ENCODE measurements at places on chromosomes 3 and 15.

DNA sequence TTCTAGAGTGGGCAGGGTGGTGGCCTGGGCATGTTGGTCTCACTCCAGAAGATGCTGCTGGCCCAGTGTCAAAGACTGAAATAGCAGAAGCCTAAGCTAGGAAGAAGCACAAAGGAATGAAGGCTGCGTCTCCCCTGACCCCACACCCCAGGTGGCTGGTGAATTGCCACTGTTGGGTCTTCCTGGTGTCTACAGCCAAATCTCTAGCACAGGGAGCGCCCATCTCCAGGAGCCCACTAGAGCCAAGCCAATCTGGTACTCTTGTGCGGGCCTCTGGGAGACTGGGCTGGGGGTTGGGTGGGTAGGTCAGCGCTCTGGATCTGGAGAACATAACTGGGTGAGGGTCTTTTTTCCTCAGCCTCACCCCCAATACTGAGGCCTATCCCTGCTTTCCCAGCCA is 894 bp downstream of the TUSC2 start:
- no peak for DNase-seq

DNA sequence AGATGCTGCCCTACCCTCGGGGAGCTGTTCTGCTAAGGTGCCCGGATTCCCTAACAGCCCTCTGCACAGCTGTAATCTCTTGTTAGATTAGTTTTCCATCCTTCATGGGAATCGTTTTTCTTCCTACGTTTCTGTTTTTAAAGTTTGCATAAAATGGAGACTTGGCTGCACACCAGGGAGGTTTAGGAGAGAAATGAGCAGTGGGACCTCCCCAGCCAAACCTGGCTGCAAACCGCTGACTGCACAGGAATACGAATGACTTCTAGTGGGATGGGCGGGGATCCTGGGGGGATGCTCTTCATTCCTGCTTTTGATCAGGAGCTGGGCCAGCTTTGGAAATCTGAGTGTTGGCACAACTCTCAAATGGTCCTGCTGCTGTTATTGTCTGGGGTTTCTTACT is 77.5 kb downstream of the THSD4 start:
- DNase-seq: no peak

GRCh38 chr3:15331606-15332404 is 581 bp downstream of the SH3BP5 start:
- no peak for DNase-seq

GRCh38 chr15:91936927-91937326 is 83.4 kb downstream of the SLCO3A1 start:
- DNase-seq: no peak

GRCh38 chr3:72591522-72592421 is 256.5 kb downstream of the SHQ1 start:
- DNase-seq: no peak

DNA sequence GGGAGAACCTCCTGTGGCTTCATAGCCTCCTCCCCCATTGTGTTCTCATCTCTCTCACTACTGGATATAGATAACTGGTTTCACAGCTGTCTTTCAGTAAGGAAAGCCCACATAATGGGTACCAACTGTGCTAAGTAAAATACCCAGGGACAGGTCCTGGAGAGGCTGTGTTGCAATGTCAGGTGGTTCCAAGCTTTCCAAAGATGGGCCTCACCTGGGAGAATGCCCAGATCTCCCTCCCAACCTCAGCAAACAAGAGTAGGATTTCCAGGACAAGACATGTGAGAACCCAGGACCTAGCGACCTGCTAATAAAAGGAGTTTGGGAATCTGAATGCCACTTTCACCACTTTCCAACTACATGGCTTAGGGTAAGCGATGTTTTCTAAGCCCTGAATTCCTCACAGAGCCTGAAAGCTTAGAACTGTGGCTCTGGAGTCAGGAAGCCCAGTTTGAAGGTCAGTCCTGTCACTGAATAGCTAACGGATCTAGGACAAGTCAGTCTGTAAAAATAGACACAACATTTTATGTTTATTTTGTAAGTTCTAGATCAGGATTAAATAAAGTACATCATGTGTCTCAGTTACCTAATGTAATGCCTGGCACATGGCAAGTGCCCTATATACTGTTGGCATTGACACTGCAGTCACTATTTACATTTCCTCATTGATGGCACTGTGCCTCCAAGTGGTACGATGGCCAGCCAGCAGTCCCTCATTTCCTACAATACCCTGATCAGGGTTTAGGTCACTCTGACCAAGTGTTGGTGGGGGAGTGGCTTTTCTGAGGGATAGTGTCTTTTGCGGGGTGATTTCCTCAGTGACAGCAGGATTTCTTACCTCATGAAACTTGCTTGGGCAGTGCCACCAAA is 11.9 kb downstream of the CERS3 start:
- no peak for DNase-seq

DNA sequence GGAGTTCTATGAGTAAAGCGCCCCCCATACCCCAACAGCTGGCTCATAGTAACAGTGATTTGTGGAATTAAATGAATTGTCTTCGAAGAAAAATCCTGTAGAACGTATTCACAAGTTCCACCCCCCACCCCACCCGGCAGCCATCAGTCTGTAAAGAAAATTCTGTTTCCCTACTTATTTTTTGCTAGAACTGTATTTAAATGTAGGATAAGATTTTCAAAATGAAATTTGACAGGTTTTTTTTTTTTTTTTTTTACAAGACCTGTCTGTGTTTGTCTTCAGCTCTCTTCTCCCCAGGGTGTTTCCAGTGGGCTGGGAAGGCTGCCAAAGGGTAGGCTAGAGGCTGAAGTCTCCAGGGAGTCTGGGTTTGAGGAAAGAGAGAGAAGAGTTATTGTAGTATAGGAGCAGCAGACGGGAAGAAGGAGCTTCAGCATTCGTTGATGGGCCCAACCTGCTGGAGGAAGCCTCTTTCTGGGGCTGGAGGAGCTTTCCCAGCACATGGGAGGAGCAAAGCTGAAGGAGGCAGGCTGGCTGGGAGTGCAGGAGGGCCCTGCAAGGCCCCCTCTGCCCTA is 130.6 kb upstream of the SEMA6D start:
- DNase-seq: no peak

DNA sequence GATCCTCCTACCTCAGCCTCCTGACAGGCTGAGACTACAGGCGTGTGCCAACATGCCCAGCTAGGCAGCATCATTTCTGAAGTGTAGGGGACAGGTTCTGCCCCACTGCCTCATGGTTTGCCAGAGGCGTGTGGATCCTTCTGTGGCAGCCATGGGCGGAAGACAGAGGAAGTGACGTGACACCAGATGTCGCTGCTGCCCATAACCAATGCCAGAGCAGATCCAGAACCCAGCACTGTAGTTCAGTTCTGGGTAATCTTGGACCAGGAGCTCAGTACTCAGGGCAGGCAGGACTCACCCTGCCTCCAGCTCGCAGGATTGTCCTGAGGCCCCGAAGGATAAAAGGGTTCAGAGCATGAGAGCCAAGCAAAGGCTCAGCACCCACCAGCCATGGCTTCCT is 8.2 kb downstream of the RBPMS2 start:
- DNase-seq: no peak
